ENCODE measurements at places on chromosomes 5 and 9. TPM values are rescaled to one million over a fixed set of nuclear protein-coding genes. Genes with fewer than 3 reads are reported as not detected.
A peak's percentile ranks its signal among the peaks of the same experiment; 100 is the strongest.

GRCh38 chr5:95102080-95102479, 182.8 kb downstream of the MCTP1 start:
- DNase-seq: no peak

DNA sequence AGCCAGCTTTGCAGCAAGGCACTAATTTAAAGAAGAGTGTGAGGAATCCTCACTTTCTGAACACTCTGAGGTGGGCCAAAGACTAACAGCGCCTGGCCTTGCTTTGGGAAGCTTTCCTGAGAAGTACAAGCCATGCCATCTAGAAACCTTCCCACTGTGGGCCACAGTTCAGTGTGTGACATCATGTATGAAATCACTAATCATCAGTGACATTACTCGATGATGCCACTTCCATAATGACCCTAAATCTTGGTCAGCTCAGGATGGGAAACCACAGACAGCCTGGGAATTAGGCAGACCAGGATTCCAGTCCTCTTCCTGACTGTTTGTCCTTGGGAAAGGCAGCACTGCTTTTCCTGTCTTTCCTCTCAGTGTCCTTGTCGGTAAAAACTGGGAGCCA, 54.2 kb upstream of the HSPA9 start:
- DNase-seq: no peak

DNA sequence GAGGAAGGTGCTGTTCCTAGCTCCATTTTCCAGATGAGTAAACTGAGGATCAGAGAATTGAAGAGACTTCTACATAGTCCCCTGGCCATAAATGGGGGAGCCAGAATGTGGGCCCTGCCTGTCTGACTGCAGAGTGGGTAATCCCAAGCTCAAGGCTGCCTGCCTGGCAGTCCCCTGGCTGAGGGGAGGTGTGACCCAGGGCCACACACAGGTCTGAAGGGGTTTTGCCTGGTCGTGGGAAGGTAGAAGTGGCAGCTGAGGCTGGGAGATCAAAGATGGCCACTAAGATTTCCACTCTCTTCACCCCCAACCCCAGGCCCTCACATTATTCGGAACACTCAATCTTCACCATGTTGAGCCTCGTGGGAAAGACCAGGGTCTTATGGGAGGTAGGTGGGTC, 176.3 kb downstream of the MACROH2A1 start:
- DNase-seq: no peak

DNA sequence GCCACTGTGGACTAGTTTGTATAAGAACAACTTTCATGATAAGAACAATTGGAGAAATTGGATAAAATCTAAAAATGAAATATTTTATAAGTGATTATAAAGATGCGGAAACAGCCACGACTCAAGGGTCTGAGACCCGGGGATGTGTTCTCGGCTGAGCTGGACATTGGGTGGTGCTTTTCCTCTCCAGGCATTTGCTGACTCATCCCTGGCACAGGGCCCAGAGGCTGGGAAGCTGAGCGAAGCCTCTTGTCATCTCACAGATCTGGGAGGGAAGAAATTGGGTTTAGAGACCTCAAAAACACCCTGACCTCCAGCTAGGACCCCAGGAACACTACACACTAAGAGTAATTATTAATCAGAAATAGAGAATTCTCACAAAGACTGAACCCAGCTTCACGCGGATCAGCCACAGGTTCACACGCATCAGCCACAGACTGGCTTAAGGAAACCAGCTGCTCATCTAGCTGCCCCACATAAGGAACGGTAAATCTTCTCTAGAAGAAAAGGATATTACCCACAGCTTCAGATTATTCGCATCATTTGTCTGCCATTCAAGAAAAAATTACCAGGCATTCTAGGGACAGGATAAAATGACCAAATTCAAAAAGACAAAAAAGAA, 2.8 kb upstream of the OR2V1 start:
- peak; percentile 88 for DNase-seq

DNA sequence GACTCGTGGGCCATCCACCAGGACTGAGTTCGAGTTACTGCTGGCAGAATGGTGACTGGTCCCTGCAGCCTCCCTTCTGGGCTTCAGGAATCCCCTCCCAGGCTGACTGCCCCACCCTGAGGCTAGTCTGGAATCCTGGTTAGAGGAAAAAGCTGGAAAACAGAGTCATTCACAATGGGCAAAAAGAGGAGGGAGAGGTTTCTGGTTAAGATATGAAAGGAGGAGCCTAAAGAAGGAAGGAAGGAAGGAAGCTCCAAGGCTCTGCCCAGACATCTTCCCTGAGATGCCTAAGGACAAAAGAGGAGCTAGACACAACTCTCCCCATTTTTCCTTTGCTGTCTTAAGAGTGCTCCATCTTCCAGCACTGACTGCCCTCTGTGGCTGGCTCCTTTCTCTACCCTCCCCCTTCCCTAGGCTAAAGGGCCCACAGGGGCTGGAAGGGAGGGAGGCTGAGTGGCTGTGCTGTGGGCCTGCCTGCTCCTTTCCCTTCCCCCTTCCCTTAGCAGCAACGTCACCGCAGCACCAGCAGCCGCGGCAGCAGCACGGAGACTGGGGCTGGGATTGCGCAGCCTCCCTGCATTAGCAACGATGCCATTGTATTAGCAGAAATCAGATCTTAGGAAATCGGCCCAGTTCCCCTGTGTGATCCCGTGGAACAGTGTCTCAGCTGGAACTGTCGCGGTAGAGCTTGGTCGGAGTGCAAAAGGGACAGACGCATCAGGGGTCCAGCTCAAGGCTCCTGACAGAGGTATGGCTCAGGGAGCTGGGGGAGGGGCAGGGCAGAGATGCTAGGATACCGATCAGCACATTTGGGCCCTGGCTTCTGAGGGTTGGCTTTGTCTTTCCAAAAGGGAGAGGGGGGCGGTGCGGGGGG, 48.7 kb downstream of the RUSC2 start:
- DNase-seq: peak; percentile 85

DNA sequence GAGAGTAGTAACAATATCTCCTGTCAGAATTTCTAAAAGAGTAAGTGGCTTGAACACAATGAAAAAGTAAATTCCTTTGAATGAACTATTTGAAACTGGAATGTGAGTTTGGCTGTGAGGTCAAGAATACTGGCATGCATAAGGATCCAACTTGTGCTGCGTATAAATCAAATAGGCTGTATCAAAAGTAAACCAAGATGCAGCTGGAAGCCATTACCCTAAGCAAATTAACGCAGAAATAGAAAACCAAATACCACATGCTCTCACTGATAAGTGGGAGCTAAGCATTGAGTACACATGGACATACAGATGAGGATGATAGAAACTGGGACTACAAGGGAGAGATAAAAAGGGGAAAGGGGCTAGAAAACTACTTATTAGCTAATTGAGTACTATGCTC, 24.0 kb upstream of the SRFBP1 start:
- DNase-seq: no peak

- DNase-seq: no peak
Measured at GRCh38 chr5:129001841-129002526, 36.7 kb downstream of the SLC27A6 start.

DNA sequence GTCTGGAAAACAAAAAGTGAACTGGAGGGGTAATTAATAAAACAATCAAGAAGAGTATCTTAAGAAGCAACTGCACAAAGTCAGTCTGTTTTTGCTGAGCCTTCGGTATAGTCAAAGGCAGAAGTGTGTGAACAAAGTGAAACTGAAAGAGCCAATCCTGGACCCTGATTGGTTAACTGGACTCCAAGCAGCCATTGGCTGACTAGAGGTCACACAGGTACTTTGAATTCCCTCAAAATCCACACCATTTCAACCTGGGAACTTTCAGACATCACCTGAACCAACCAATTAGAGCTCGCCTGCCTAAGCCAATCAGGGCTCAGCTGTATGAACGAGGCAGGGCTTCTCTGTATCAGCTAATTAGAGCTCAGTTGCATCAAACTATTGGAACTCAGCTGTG, 286.7 kb downstream of the TLE4 start:
- peak; percentile 20 for DNase-seq

The IFNA4 gene
- total RNA-seq: not detected

The PCDHA6 gene
- total RNA-seq: 0.17 TPM

The PCDHB5 gene
- 1.7 TPM for total RNA-seq

The SLC34A1 gene
- not detected for total RNA-seq

The DMRTA1 gene
- total RNA-seq: 0.05 TPM

Data from dermis blood vessel endothelial cell (primary cell).